ENCODE measurements at places on chromosomes 6 and 20.

DNA sequence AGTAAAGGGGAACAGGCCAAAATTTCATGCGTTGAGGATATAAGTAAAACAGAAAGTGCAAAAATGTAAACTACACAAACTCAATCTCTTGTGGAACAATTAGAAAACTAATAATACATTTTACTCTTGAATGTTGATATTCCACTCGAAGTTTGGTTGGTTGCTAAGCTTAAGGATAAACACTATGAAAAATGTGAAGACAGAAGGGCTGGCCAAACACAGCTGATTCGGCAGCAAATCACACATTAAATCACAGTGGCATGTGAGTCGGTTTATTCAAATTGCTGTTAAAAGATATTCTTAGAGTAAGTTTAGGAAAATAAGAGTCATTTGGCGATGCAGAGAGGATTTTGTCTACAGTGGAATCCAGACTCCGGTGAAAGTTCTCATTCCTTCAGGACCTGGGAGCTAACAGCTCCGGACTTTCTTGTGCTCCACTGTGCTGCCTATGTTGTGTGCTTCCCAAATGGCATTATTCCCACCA is 1.4 kb upstream of the EPM2A start:
- no peak for DNase-seq

DNA sequence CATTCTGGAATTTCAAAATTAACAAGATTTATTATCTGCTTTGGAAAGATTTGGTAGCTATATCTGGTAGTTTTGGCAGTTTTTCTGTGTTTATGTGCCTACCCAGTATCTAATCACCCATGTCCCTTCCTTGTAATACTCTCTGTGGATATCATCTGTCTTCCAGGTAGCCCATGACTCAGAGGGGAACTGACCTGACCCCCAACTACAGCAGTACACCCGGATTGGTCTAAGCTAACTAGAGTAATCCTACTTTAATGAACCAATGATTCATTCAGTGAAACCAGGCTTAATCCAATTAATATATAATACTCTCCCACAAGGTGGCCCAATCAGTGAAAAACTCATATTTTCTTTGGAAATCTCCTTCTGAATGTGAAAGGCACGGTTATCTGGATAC is 295.3 kb upstream of the SULF2 start:
- no peak for DNase-seq

DNA sequence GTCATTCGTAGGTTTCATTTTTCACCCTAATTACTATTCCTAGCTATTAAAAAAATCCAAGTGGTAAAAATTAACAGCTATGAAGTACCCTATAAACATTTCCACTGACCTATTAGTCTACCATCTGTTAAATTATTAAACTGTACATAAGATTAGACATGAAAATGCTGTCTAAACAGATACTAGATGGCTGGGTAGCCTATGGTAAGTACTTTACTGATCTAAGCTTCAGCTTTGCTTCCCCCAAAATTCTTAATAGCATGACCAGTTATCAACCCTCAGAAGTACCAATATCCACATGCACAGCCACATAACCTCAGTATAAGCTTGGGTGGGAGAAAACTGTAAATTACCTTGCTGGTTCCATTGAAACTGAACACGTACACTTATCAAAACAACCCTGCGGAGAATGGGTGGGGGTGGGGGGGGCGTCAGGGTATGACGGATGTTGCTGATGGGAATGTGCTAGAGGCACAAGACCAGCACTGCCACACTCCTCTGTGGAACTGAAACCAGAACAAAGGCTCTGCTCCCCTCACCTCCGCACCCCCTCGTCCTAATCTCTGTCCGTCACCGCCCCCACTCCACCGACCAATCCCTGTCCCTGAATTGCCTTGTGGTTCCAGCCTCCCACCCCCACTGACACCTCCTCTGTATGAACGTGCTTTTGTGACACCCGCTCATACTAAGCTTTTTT is 45.3 kb downstream of the B4GALT5 start:
- no peak for DNase-seq

DNA sequence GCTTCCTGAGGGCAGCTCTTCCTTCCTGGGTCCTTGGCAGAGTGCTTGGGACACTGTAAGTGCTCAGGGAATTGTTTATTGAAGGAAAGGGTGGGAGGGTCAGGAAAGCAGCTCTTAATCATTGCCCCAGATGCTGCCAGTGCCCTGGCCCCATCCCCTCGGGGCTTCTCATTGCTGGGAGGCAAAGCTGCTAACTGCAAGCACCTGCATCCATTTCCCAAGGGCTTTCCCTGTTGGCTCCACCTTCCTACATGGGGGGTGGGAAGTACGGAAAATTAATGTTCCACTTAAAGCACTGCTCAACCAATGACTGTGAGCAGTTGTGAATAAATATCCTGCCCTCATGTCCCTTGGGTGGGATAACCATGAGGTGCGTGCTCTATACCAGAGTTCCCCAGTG is 56.4 kb downstream of the NDUFAF5 start:
- DNase-seq: no peak

DNA sequence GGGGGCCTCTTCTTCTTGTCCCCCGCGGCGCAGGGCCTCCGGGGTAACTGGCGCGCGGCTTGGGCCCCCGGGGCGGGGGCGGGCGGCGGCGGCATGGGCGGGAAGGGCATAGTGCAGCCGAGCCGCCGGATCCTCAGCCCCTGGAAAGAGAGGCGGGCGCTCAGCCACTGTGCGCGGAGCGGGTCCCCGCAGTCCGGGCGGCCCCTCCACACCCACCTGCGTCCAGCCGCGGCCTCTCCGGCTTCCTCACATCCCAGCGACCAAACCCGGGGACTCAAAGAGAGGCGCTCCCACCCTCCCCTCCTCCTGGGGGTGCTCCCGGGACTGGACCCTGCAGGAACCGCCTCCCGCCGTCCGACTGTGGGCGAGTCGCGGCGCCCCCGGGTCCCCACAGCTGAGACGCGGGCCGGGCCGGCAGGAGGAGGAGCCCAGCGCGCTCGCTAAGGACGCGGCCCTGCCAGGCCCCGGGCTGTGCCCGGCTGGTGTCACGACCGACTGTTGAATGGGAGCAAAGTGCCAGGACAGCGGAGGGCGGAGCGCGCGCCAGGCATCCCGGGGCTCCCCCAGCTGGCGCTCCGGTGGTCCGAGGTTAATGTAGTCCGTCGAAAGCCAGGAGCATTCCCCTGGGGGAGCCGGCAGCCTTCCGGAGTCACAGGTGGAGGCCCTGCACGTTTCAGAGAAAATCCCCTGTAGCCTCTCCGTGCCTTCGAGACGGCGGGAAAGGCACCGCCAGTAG is at the start of gene PRR18:
Gene PRR18, minus strand, starts transcription at position 360 of the 736 bp plus-strand sequence. Its CDS starts 250 bp downstream, at position 110.
- DNase-seq: no peak

DNA sequence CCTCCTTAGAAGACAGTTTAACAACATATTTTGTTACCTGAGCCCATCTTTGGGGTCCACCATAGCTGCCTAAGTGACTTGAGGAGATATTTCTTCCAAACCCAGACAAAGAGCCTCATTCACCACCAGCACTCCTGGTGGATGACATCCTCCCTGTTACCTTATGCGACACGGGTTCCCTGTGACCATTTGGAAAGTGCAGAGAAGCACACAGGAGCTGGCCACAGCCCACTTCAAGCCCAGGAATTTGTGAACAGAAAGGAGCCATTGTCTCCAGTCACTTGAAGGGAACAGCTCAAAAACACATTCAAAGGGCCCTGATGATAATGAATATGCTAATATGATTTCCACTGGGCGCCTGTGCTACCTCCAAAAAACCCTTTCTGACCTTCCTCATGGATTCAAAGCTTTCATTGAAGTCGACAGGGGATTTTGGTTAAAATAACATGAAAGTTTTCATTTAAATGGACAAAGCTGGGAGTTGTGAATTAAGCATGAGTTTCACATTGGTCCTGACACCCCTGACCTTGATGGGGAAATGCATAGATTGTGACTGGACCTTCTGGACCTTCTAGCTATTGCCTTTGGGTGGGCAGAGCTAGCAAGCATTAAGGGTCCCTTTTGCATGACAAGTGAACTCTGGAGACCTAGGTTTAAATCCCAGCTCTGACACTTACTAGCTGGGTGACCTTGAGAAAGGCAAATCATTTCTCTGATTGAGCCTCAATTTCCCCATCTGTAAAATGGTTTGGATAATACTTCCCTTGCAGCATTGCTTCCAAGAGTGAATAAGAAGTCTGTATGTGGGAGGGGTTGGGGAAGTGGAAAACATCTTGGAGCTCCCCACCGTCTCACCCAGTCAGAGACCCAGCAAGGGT is 83.3 kb upstream of the SIRPA start:
- DNase-seq: no peak

GRCh38 chr6:34496103-34496685 is 30.3 kb downstream of the PACSIN1 start:
- DNase-seq: no peak

GRCh38 chr6:84340422-84340821 is 113.0 kb upstream of the CEP162 start:
- no peak for DNase-seq

- DNase-seq: no peak
These were observed 145.2 kb upstream of the CITED2 start for GRCh38 chr6:139519571-139520031.

DNA sequence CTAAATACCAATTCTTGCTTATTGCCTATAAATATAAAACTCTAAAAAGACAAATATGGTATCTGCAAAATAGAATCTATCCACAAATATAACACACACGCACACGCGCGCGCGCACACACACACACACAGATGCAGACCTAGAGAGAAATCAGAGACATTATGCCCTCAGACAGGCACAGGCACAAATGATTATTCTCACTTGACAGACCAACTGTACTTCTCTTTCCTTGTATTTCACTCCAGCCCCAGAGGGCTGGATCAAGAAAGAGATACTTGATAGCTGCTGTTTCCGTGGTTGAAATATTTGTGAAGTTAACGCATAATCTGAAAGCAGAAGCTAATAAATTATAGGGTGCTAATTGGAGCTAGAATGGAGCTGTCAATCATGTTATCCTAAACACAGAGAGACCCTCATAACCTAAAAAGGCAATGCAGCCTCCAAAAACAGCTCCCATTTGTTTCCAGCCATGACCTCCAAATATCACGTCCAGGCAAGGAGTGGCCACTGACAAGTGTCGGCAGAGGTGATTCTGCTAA is 11.5 kb downstream of the VGLL2 start:
- no peak for DNase-seq

DNA sequence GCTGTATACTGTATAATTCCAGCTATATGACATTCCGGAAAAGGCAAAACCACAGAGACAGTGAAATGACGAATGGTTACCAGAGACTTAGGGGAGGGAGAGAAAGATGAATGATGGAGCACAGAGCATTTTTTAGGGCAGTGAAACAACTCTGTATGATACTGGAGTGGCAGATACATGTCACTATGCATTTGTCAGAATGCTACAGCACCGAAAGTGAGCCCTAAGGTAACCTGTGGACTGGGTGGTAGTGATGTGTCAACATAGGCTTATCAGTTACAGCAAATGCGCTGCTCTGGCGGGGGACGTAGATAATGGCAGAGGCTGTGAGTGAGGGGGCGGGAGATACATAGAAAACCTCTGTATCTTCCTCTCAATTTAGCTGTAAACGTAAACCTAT is 201.3 kb upstream of the SSTR4 start:
- no peak for DNase-seq

DNA sequence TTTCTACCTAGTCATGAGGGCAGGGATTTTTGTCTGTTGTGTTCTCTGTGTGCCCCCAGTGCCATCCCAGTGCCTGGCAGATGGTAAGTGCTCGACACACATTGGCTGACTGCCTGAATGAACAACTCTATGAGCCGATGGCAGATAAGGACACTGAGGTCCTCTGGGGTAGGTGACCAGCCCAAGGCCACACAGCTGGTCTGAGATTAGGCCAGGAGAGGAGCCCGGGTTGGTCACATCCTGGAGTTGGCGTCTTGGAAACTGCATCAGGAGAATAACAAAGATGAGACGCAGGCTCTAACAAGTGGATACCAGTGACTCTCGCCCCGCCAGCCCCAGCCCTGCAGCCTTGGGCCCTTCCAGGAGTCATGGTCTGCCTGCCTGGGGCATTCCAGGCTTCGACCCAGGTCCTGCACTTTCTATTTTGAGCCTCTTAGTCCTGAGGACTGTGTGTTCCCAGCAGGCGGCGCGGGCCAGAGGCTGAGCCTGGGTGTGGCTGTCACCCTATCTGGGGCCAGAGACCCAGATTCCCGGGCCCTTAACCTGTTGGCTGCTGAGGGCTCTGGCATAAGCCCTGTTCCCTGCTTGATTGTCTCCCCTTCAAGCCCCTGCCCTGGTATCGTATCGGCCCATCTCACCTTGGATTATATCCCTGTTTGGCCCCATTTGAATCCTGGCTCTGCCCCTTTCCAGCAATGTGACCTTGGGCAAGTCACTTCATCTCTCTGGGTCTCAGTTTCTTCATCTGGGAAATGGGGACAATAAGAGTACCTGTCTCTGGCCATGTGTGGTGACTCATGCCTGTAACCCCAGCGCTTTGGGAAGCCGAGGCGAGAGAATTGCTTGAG is 88.3 kb downstream of the CEBPB start:
- no peak for DNase-seq
